ENCODE measurements at places on chromosomes 16 and 17. TPM values are rescaled to one million over a fixed set of nuclear protein-coding genes. Genes with fewer than 3 reads are reported as not detected.

NR1D1 gene
- polyA plus RNA-seq = 2.8 TPM

ACSM2A gene
- polyA plus RNA-seq = 84.9 TPM

TMIGD1 gene
- 0.78 TPM for polyA plus RNA-seq

KRT39 gene
- polyA plus RNA-seq = not detected

DNA sequence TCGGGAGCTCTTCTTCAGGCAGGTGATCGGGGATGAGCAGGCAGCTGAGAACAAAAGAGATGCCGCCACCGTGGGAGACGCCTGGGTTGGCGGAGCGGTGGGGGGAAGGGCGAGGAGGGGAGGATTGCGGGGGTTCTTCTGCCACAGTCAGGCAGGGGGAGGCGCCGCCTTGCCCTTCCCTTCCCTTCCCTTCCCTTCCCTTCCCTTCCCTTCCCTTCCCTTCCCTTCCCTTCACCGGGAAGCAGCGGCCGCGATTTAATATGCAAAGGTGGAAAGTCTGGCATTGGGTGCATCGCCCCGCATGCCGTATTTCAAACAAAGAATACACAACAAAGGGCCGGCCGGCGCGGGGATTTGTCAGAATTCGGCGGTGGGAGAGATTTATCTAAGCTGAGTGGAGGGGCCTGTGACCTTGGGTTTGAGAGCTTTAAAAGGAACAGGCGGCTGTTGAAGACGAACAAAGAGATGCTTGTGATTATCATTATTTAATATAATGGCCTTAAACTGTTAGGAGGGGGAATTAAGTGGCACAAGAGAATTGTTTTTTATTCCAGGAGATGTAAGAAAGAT, 262.3 kb upstream of the TNRC6C start:
- DNase-seq = no peak

GRCh38 chr17:82486231-82487094, 27.9 kb downstream of the NARF start:
- DNase-seq = no peak

DNA sequence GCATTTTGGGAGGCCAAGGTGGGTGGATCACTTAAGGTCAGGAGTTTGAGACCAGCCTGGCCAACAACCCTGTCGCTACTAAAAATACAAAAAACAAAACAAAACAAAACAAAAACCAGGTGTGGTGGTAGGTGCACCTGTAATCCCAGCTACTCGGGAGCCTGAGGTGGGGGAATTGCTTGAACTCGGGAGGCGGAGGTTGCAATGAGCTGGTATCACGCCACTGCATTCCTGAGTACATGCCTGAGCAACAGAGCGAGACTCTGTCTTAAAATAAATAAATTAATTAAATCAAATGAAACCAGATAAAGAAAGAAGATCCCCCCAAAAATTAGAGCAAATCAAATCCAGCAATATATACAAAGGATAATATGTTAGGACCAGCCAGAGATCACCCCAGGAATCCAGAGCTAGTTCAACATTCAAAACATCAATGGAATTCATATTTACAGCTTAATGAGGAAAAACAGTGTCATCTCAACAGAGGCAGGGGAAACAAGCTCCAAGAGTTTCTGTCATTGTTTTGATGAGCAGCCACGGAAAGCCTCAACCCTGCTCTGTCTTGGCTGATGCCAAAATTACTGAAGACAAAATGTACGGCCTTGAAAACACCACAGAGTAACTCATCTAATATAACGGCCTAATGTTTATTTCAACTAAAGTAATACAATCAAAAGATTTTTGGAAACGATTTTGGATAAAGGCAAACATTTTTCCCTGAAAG, 3.7 kb downstream of the PEMT start:
- DNase-seq = no peak
